ENCODE measurements at places on chromosomes 1 and 21.

GRCh38 chr1:203263496-203263895 is 34.0 kb upstream of the CHIT1 start:
- no peak for DNase-seq

DNA sequence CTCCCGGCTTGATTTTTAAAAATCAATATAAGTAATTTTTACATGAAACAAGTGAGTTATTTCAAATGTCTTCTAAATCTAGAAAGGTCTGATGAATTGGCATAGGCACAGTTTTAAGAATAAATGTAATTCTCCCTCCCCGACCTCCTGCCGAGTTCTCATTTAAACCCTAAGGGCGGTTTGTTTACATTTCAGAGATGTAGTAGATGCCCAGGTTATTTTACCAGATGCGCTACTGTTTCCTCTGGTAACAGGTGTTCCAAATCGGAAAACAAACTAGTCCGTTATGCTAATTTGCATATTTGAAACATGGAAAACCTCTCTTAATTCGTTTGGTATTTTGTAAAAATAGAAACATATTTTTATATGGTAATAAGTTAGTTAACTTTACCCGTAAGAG is 53.8 kb upstream of the CFAP126 start:
- no peak for DNase-seq

GRCh38 chr1:201554190-201554600 is 15.3 kb downstream of the NAV1 start:
- DNase-seq, result no peak

GRCh38 chr1:87017998-87018672 is 103.7 kb downstream of the HS2ST1 start:
- no peak for DNase-seq

- DNase-seq, result no peak
These were observed 47.0 kb downstream of the ZC3H11B start for GRCh38 chr1:219565921-219566320.

- DNase-seq, result no peak
These were observed 43.4 kb upstream of the WNT4 start for GRCh38 chr1:22186311-22186710.

DNA sequence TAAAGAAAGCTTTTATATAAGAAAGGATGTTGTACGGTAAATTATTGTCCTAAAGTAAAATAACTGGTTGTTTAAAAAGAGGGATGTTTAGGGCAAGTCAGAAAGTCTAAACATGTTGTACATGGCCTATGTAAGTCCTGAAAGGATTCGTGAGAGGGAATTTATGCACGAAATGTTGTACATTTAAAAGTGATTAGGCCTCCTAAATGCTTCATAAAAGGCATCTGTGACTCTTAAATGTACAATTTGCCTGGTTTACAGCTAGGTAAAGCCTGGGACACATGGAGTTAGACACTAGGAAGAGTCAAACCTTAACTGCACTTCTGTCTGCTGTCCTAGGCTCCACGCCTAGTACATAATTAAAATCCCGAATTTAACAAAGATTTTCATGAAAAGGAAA is 9.7 kb downstream of the KRTAP13-3 start:
- no peak for DNase-seq

GRCh38 chr1:196608390-196609369 is at the start of gene KCNT2:
KCNT2 (minus strand) TSS chr1:196608440; CDS start chr1:196608309, 131 bp downstream.
- no peak for DNase-seq

DNA sequence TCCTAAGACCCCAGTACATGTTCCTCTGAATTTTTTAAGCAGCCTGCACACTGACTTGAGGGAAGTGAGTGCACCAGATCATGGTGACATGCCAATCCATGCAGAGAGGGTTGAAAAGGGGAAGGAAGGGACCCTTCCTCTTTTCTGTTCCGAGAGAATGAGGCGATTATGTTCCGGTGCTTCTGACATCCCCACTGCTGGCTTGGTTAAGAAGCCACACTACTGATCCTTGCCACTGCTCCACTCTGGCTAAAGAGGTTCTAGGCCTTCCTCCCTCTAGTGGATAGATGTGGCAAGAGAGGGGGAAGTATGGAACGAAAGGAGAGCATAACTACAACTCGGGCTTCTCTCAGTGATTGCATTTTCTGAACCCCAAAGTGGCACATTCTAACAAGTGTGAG is 1.8 kb upstream of the CYB5R1 start:
- no peak for DNase-seq

DNA sequence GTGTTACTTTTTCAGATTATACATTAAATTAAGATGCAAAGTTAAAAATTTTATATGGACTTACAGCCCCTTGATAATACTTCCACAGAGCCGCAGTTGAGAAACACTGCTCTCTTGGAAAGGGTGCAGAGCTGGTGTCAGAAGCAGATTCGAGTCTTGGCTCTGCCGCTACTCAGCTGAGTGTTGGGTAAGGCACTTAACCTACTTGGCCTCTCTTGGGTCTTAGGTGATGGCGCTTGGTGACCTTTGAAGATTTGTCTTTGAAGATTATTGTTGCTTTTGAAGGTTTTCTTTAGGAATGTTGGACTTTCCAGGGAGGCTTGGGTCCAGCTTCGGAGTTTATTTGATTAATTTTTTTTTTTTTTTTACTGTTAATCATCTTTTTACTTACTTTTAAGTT is 48.5 kb downstream of the CAMTA1 start:
- no peak for DNase-seq

DNA sequence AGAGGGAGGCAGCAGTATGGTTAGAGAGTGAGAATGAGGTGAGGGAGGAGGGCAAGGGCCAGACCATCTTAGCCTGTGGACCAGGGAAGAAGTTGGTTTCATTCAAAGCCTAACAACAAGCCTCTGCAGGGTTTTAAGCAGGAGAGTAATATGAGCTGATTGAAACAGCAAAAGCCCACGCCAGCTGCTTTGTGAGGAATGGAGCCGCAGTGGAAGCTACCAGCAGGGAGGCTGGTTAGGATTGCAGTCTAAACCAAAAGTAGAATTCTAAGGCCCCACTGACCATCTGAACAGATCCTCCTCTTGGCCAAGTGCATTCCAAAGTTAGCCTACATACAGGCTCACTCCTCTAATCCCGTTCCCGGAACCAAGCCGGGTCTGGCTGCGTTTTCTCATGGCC is 44.8 kb downstream of the OLFML3 start:
- no peak for DNase-seq

GRCh38 chr1:228542981-228543380 is 55.8 kb downstream of the RNF187 start:
- no peak for DNase-seq

Data from stimulated activated CD8-positive, alpha-beta memory T cell treated with anti-CD3 and anti-CD28 coated beads, Interleukin-12 subunit alpha, Interleukin-12 subunit beta, amount 100 ng/mL, for 1 hour (primary cell).